ENCODE measurements at places on chromosomes 6 and 20.
A peak's percentile ranks its signal among the peaks of the same experiment; 100 is the strongest.

GRCh38 chr20:20491110-20491783 is 123.3 kb downstream of the INSM1 start:
- DNase-seq: no peak

DNA sequence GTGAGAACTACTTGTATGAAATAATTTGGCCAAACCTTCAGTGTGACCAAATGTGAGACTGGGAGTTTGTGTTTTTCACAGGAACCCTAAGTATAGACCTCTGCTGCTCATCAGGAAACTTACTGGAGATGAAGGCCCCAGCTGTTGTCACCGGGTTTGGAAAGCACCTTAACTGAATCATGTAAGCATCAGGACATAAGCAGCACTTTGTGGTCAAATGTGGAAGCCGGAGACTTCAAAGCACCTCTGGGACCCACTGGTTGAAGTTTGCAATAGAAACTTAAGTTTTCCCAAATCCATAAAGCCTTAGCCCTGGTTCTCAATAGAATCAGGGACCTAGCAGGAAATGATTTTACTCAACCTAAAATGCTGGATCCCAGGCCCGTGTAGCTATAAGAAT is 14.3 kb downstream of the TTPAL start:
- DNase-seq: no peak

- DNase-seq: no peak
These were observed 318.9 kb downstream of the BTBD9 start for GRCh38 chr6:38320843-38321242.

- peak; percentile 40 for DNase-seq
These were observed 105.1 kb upstream of the HCRTR2 start for GRCh38 chr6:55069132-55069781.

DNA sequence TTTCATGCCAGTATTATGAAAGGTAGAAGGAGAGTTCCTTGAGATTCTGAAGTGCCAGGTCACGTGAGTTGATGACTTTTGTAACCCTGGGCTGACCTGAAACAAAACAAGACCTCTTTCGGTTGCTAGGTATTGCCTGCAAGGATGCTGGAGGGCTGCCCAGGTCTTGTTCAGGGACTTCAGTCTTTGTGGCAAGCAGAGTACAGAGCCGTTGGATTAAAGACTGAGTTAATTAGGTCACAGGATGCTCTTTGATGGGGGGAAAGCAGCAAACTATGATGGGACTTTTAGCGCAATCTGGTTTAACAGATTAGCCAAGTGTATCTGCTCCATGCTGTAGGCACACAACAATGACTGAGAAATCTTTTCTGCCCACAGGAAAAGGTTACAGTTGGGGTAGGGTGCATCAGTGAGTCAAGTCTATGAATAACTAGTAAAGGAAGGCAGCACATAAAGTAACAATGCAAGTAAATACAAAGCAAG is 12.8 kb upstream of the ELOVL5 start:
- DNase-seq: no peak

GRCh38 chr20:46013829-46014516 is 5.3 kb downstream of the MMP9 start:
- no peak for DNase-seq

DNA sequence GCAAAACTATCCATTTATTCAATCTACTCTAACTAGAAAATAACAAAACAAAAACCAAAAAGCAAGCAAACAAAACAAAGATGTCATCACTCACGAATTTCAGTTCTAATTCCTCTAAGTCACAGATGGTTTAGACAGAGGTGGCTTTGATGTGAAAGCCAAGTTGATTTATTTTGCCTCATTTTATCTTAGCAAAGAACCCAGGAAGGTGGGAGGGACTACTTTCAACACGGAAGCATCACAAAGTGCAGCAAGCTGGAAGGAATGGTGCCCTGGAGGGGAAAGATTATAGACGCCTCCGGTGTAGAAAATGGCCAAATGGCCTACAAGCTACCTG is 88.4 kb downstream of the LAMP5 start:
- no peak for DNase-seq

DNA sequence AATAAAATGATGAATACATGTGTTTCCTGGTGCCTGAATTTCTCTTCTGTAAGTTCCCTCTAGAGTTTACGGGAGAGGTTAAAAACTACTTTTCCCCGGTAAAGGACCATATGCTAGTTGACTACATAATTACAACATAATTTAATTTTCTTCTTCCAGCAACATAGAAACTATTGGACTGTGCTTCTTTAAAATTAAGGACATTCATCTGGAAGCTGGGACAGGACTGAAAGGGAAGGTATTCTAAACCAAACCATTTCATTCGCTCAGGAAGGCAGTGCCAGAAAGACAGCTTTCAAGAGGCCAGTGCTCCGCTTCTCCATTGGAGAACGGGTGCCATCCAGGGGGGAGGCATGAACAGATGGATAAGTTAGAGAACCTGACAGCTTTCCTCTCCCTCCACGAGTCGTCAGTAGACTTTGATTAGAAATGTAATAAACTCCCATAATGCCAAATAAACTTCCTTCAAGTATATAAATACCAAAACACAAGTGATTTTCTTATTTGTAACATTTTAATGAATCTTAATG is 458.0 kb upstream of the SOX4 start:
- DNase-seq: no peak

All from left kidney (tissue), 8 donors.